ENCODE measurements at places on chromosomes 3 and 15. TPM values are rescaled to one million over a fixed set of nuclear protein-coding genes. Genes with fewer than 3 reads are reported as not detected.
A peak's percentile ranks its signal among the peaks of the same experiment; 100 is the strongest.

DNA sequence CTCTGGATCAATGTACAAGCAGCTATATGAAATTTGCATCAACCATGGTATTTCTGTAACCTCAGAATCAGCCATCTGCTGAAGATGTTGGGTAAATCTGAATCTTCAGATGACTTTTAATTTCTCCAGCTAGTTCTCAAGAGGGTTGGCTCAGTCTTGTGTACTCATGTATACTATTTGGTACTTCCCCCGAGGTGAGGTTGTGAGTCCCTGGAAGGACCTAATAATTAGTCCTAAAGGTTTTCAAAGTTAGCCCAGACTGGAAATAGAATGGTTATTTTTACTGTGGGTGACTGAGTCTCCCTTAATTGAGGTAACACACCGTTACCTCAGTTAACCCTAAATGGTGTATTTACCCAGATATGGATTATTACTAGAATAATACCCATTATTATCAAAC lies 104.3 kb upstream of the THSD4 start:
- no peaks in the 10 kb centered on the region for H3K27me3 ChIP-seq
- H3K27ac ChIP-seq, result no peak overlapping the region
- no peak overlapping the region for H3K4me3 ChIP-seq
- H3K36me3 ChIP-seq, result no peaks in the 10 kb centered on the region

GRCh38 chr15:60255390-60255789 lies 142.4 kb downstream of the ANXA2 start:
- no peaks in the 10 kb centered on the region for H3K4me1 ChIP-seq
- H3K27ac ChIP-seq, result no peak overlapping the region
- no peak overlapping the region for H3K4me3 ChIP-seq
- peak; percentile 30 for DNase-seq
- no peaks in the 10 kb centered on the region for H3K36me3 ChIP-seq
- peaks cover 2% of the 10 kb centered on the region for H3K27me3 ChIP-seq

- H3K27me3 ChIP-seq, result no peaks in the 10 kb centered on the region
- no peak for DNase-seq
- no peaks in the 10 kb centered on the region for H3K4me1 ChIP-seq
These were observed 25.2 kb upstream of the C2CD4B start for GRCh38 chr15:62190274-62190673.

- H3K4me3 ChIP-seq, result no peak overlapping the region
- H3K4me1 ChIP-seq, result no peaks in the 10 kb centered on the region
- H3K27ac ChIP-seq, result no peak overlapping the region
- H3K36me3 ChIP-seq, result no peaks in the 10 kb centered on the region
- H3K27me3 ChIP-seq, result no peaks in the 10 kb centered on the region
These were observed 350.3 kb downstream of the DOCK3 start for GRCh38 chr3:51024765-51025632.

- DNase-seq, result no peak
- no peak overlapping the region for H3K4me3 ChIP-seq
- H3K27ac ChIP-seq, result no peak overlapping the region
- H3K4me1 ChIP-seq, result peaks cover 4% of the 10 kb centered on the region
- peaks cover 2% of the 10 kb centered on the region for H3K27me3 ChIP-seq
These were observed 33.9 kb upstream of the MEIS2 start for GRCh38 chr15:37134244-37134643.

DNA sequence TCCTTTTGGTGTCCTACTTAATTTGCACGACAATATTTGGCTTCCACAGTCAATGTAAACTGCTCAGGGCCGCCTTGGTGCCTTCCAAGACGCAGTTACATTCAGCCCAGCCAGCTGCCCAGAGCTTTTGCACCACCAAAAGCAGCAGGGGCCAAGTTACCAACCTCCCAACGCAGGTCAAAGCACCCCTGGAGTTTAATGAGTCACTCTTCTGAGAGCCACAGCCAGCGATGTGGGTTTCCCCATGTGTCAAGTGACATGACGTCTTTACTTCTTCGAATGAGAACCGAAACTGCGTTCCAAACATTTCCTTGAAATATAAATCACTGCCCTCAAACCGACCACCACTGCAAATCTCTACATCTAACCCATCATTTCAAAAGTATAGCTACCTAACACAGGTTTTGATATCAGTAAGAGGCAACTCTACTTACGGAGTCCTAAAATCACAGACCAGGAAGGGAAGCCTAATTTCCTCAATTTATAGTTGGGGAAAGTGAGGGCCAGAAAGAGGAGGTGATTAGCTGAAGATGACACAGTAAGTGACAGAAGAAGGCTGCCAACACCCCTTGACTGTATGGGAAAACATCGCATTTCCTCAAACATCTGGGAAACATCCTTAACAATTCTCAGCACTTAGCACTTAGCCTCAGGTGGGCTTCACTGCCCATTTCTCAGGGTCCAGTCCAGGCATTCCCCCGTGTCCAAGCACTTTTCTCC lies 24.5 kb downstream of the MB21D2 start:
- H3K27ac ChIP-seq, result peak overlapping the region; percentile 96
- no peak overlapping the region for H3K4me3 ChIP-seq
- no peaks in the 10 kb centered on the region for H3K27me3 ChIP-seq
- DNase-seq, result peak; percentile 94
- no peaks in the 10 kb centered on the region for H3K36me3 ChIP-seq
- peaks cover 74% of the 10 kb centered on the region for H3K4me1 ChIP-seq

DNA sequence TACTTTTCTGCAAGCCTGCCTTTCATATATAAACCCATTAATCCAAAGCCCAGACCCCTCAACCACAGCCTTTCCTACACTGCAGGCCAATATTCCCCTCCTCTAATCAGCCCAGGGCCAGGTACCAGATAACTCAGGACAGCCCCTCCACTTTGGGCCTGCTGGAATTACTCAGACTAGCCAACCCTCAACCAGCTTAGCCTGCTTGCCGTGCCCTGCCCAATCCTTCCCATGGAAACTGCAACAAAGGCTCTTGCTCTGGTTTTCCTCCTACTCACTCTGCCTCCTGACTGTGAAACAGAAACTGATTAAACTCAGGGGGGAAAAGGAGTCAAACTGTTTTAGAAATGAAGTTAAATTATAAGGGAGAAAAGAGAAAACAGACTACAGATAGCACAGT lies 248.1 kb downstream of the KLF13 start:
- H3K4me1 ChIP-seq, result no peaks in the 10 kb centered on the region
- H3K27me3 ChIP-seq, result no peaks in the 10 kb centered on the region
- H3K36me3 ChIP-seq, result no peaks in the 10 kb centered on the region
- no peak overlapping the region for H3K27ac ChIP-seq
- DNase-seq, result no peak

DNA sequence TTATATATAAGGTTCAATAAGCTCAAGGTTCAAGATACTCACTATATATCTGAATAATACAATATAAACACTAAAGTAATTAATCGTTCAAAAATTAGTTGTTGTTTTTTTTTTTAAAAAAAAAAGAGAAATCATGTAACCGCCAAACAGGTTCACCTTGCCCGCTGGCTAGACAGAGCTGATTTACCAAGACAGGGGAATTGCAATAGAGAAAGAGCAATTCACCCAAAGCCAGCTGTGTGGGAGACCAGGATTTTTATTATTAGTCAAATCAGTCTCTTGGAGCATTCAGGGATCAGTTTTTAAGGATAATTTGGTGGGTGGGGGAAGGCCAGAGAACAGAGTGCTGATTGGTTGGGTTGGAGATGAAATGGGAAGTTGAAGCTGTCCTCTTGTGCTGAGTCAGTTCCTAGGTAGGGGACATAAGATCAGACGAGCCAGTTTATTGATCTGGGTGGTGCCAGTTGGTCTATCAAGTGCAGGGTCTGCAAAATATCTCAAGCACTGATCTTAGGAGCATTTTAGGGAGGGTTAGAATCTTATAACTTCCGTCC lies 7.9 kb downstream of the HIGD1A start:
- no peaks in the 10 kb centered on the region for H3K36me3 ChIP-seq
- DNase-seq, result no peak
- no peak overlapping the region for H3K27ac ChIP-seq

- no peaks in the 10 kb centered on the region for H3K36me3 ChIP-seq
- H3K27ac ChIP-seq, result no peak overlapping the region
- no peak for DNase-seq
- H3K27me3 ChIP-seq, result no peaks in the 10 kb centered on the region
These were observed 60.4 kb downstream of the MESD start for GRCh38 chr15:80929225-80929624.

DNA sequence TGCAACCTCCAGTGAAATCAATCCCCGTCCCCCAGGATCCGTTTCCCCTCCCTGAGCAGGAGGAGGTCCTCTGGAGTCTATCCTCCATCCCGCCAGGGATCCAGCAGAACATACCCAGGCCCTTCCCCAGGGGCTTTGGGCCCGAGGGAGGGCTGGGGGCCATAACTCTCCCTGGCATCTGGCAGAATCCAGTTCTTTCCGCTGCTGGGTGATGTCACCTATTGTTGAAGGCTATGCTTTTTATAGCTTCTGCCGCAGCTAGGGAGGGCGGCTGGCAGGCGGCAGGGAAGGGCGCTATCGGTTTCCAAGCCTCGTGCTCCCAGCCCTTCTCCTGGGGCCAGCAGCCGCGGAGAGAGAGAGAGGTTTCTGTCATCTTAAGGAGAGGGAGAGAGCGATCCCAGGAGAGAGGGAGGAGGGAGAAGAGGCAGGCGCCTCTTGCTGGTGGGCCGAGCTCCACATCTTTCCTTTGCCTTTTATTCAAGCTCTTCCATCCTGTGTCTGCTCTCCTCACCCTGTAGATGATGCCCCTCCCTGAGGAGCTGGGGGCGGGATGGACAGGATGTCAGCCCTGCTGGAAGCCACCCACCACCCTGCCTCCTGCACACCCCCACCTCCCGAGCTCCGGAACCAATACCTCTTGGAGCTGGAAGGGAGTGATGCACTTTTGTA lies 120.1 kb downstream of the ANP32A start:
- H3K36me3 ChIP-seq, result no peaks in the 10 kb centered on the region
- no peaks in the 10 kb centered on the region for H3K4me1 ChIP-seq
- H3K4me3 ChIP-seq, result no peak overlapping the region
- H3K27me3 ChIP-seq, result no peaks in the 10 kb centered on the region
- no peak overlapping the region for H3K27ac ChIP-seq

DNA sequence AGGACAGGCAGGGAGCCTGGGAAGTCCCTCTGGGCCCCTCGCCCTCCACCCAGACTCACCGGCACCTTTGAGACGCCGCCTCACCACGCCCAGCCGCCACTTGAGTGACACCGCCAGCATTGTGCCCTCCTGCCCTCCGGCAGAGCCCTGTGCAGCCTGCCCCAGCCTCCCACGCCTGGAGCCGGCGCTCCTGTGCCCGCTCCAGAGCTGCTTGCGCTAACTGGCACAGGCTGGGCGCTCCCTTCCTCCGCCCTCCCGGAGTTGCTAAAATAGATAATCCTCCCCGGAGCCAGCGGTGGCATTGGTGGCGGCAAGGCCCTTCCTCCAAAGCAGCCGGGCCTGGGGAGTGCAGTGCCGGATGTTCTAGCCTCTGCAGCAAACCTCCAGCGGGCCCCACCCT lies 15.7 kb upstream of the GRIP2 start:
- DNase-seq, result no peak
- no peak overlapping the region for H3K4me3 ChIP-seq
- H3K27me3 ChIP-seq, result peaks cover 4% of the 10 kb centered on the region
- no peak overlapping the region for H3K27ac ChIP-seq
- no peaks in the 10 kb centered on the region for H3K36me3 ChIP-seq

GRCh38 chr15:65004993-65005392 lies 15.3 kb upstream of the SPG21 start:
- H3K4me1 ChIP-seq, result no peaks in the 10 kb centered on the region
- DNase-seq, result no peak
- H3K4me3 ChIP-seq, result no peak overlapping the region

GRCh38 chr3:186359078-186359477 lies 3.0 kb downstream of the DGKG start:
- no peak for DNase-seq
- H3K4me1 ChIP-seq, result peaks cover 10% of the 10 kb centered on the region
- no peak overlapping the region for H3K4me3 ChIP-seq
- H3K27ac ChIP-seq, result no peak overlapping the region
- H3K27me3 ChIP-seq, result peaks cover 22% of the 10 kb centered on the region

DNA sequence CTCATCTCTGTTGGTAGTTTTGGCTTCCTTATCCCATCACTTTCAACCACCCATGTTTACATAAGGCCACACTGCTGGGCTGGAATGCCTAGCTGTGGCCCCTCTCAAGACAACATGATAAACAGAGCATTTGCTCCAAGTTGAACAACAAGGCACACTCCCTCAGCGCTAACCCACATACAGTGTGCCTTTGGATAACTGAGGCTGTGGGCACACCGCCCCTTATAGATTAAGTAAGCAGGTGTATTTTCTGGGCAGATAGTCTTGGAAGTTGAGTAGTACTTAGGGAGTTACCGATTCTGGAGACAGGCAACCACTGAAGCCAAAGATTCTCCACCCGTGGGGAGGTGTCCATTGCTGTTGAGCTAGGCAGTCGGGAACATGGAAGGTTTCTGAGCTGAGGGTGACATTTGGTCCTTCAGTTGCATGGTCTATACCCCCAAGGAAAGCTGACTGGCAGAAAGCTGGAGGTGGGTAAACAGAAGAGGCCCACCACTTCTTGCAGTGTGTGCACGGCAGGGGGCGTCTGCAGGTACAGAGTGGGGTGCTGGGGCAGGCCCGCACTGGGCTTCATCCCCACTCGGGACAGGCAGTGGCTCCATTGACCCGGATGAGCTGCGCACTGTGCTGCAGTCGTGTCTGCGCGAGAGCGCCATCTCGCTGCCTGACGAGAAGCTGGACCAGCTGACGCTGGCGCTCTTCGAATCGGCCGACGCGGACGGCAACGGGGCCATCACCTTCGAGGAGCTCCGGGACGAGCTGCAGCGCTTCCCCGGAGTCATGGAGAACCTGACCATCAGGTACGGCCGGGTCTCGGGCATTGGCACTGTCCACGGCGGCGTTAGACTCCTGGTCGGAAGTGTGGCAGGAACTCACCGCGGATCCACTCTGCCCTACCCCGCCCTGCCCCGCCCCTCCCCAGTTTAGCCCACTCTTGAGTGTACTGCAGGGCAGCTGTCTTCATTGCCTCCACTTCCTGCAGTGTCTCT lies 16.8 kb downstream of the NOX5 start:
- no peaks in the 10 kb centered on the region for H3K4me1 ChIP-seq
- H3K36me3 ChIP-seq, result no peaks in the 10 kb centered on the region
- DNase-seq, result no peak

The TEX9 gene
- 75.2 TPM for total RNA-seq

The LRRN1 gene
- total RNA-seq, result not detected

The ITIH4 gene
- total RNA-seq, result 3.9 TPM

The RTP1 gene
- not detected for total RNA-seq

The TNNC1 gene
- 0.41 TPM for total RNA-seq

The LYZL4 gene
- total RNA-seq, result not detected

The PPM1L gene
- 0.21 TPM for total RNA-seq

All from GM12878 (cell line).